ENCODE measurements at places on chromosomes 7 and 10.

GRCh38 chr7:23476286-23477156 is 6.2 kb upstream of the IGF2BP3 start:
- no peak for DNase-seq

DNA sequence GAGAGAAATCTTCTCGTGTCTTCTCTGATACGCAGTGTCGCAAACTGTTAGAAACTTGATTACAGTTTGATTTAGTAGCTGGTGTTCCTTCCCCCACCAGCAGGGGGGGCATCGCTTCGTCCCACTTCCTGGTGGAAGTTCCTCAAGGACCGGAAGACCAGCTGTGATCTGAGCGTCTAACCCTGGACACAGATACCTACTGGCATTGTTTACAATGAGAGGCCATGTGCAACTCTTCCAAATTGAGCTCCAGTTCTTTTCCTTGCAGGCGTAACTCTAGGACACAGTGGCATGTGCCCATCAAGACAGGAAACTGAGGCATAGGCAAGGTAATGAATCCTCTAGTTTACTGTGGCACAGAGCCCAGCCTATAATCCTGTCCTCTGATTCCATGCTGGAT is 219.0 kb downstream of the CCDC3 start:
- no peak for DNase-seq

DNA sequence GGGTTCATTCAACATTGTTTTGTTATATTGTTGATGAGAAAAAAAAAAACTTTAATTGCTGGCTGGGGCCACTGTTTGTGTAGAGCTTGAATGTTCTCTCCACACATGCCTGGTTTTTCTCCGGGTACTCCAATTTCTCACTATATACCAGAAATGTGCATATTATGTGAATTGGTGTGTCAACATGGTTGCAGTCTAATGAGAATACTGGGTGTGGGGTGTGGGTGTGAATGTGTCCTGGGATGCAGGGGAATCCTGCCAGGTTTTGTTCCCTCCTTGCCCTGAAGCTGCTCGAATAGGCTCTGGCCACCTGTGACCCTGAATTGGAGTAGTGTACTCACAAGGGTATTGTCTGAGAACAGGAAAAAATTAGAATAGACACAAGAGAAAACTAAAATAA is 81.4 kb downstream of the VIM start:
- no peak for DNase-seq

DNA sequence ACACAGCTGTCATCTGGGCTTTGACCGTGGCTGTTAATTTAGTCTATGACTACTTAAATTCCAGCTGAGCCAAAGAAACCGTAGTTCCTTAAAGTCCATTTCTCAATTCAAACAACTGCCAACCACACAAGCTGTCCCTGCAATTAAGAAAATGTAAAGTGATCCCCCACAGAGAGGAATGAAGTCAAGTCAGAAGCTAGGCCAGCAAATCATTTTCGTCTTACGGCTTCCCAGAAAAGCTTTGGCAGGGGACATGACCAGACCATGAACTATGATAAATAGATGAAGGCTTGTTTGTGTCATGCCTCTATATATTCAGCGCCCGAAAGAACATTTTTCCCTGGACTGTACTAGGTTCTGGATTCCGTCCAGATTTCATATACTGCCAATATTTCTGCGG is 54.6 kb downstream of the HACD1 start:
- DNase-seq, result no peak

DNA sequence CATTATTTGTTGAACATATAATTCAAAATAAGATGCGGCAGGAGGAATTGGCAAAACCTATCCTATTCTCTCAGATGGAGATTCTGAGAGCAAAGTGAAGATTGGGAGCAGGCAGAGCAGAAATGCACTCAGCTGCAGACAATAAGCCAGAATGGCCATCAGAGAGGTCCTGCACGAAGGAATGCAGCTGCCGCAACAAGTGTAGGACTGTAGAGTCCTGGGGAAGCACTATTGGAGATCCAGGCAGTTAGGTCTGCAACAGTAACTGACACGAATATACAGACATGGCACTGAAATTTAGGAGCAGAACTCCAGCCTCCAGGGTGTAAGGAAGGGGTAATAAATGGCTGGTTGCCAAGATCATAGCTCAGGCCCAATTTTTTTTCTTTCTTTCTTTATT is 10.4 kb upstream of the COL1A2 start:
- no peak for DNase-seq

GRCh38 chr10:43731486-43731885 is 82.8 kb upstream of the ZNF32 start:
- DNase-seq, result no peak

- DNase-seq, result no peak
Measured at GRCh38 chr7:23393636-23394035, 76.7 kb downstream of the IGF2BP3 start.

GRCh38 chr10:31606841-31607240 is 287.8 kb downstream of the ZEB1 start:
- no peak for DNase-seq

GRCh38 chr7:135774284-135774683 is 25.7 kb upstream of the FAM180A start:
- no peak for DNase-seq

- DNase-seq, result no peak
Measured at GRCh38 chr7:73904219-73905137, 43.5 kb downstream of the TMEM270 start.

DNA sequence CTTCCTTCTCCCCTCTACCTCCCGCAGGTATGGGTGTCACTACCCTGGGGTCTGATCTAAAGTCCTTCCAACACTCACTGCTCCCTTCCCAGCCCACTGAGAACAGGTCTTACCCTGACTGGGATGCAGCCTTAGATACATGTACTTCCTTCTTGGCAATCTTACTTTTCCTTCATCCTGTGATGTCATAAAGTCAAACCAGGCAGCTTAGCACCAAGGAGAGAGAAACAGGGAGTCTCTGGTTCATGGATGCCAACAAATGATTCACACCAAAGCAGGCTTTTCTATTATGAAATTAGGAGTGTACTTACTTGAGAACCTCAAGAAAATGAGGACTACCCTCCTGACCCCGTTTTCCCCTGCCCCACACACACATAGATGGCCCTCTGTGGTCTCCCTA is 111.0 kb upstream of the KMT2E start:
- DNase-seq, result no peak

GRCh38 chr10:124724279-124725027 is 19.7 kb downstream of the FAM53B start:
- DNase-seq, result no peak

GRCh38 chr7:459584-460373 is 59.9 kb downstream of the PDGFA start:
- no peak for DNase-seq

GRCh38 chr7:149220534-149220933 is 18.9 kb upstream of the ZNF212 start:
- no peak for DNase-seq

- no peak for DNase-seq
Measured at GRCh38 chr10:122461729-122462532, 578 bp downstream of the HTRA1 start.

GRCh38 chr7:117858712-117859111 is 14.5 kb downstream of the CTTNBP2 start:
- DNase-seq, result no peak

- DNase-seq, result no peak
Measured at GRCh38 chr10:46052057-46052790, 6.2 kb upstream of the MSMB start.

- DNase-seq, result no peak
Measured at GRCh38 chr10:50615658-50616057, 8.1 kb downstream of the SGMS1 start.

GRCh38 chr10:15320522-15321203 is 50.4 kb downstream of the FAM171A1 start:
- DNase-seq, result no peak

- no peak for DNase-seq
Measured at GRCh38 chr7:127876393-127876792, 154.8 kb downstream of the LRRC4 start.

GRCh38 chr7:91149341-91150246 is 114.6 kb upstream of the FZD1 start:
- DNase-seq, result no peak

GRCh38 chr10:30671026-30671616 is 41.6 kb upstream of the LYZL2 start:
- no peak for DNase-seq

DNA sequence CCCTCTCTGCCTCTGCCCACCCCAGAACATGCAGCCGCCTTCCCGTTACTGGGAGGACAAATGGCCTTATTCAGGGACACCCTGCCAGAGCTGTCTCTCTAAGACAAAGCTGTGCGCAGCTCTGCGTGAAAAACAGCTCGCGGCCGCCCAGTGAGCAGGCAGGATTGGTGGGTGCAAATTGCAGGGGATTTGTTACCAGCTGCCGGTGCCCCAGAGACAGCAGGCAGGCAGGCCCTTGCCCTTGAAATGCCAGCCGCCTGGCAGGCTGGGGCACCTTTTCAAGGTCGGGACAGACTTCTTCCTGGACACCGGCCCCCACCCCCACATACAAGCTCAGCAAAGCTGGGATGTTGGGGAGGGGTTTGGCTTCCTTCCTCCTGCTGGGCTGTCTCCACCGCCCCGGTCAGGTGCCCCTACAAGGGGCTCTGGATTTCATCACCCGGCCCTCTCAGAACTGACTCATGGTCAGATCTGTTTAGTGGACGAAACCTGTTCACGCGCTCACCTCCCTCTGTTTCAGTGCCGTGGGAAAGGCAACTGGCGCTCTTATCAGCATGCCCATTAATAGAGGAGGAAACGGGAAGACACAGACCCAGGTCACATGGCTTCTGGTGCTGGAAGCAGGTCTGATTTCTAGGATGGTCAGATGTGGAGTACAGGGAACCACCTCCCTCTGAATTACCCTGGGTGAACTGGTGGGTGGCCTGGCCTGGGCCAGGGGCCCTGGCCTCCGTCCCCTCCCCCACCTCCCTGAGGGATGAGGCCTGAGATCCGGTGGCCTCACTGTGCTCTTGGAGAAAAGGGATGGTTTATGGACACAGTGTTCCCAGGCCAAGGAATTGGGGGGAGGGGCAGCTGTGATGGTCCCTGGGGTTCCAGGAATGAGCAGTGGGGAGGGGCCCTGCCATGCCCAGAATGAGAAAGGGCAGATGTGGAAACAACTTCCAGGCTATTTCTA is 123.9 kb upstream of the PPIF start:
- no peak for DNase-seq

DNA sequence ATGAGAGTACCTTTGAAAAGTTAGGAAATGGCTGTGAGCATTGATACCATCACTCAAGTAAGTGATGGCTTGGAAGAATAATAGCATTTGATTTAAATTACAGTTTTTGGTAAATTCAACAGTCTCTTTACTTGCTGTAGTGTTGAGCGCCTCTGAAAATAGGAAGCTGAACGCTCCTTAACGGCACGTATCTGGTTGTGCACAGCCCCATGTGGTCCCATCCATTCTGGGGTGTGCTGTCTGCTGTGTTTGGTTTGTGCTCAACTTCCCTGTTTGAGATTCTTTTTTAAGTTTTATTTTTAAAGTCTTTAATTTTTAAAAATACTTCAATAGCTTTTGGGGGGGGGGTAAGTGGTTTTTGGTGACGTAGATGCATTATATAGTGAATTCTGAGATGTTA is 51.5 kb downstream of the DNAJB6 start:
- DNase-seq, result no peak

- DNase-seq, result no peak
Measured at GRCh38 chr7:114783508-114783907, 138.4 kb upstream of the MDFIC start.

DNA sequence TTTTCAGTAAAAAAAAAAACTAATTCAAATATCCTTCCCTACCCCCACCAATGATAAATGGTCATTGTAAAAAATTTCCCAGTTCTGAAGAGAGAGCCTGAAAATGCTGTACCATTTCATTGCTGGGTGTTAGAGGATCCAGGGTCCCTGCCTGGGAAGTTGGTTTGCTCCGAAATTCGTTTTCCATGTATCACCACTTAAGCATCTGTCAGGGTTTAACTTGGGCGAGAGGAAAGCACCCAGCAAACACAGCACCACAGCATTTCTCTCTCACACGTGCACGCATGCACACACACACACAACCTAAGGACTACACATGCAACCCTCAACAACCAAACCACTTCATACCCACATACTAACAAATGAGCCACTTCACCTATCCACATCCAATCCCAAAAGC is 42.1 kb upstream of the EMX2 start:
- no peak for DNase-seq

DNA sequence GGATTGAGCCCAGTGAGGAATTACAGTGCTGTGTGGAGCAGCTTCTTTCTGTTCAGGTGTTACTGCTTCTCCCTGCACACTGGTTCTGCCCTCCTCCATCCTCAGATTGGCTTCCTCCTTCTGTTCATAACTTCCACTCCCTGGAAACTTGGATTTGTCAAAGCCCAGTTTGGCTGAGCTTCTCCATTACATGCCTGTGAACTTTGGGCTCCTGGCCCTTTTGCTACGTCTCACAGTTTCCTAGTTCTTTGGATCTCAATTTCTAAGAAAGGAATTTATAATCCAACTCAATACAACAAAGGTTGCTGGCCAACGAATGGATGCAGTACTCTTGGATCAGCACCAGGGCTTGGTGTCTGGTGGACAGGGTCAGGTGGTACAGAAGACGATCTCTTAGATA is 318.1 kb downstream of the RPS24 start:
- DNase-seq, result no peak

- DNase-seq, result no peak
Measured at GRCh38 chr7:113774182-113774807, 144.5 kb downstream of the PPP1R3A start.

GRCh38 chr10:22365233-22365632 is 19.9 kb downstream of the SPAG6 start:
- no peak for DNase-seq

GRCh38 chr10:102492344-102492939 is 10.1 kb downstream of the ACTR1A start:
- DNase-seq, result no peak

GRCh38 chr7:12508554-12508953 is 62.0 kb upstream of the SCIN start:
- no peak for DNase-seq

- DNase-seq, result no peak
Measured at GRCh38 chr10:13272164-13272571, 27.7 kb downstream of the PHYH start.

- DNase-seq, result no peak
Measured at GRCh38 chr7:29076631-29077030, 69.7 kb downstream of the CPVL start.

DNA sequence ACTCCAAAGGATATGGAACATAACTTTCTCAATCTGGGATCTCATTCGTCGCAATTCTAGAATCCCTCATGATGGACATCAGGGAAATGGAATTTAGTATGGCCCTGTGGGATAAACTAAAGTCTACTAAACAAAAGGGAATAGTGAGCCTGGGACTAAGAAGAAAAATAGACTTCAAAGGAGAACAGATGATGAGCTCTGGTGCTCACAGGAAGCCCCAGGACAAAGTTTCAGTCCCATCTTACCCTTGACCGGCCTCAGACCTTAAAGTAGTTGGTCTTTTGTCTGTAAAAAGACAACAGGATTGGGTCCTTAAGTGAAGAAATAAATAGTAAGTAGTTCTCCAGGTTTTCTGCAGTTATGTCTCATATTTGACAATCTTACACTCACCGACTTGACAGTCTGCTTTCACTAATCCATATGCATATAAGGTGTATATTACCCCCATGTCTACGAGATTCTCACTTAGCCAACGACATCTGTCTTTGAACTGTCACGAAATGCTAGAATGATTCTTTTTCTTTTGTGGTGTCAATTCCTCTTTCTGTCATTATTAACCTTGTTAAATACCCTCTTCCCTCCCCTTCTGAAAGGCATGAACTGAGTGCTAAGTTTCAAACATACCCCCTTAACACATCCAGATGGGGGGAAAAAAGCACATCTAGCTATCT is 10.9 kb upstream of the IKZF1 start:
- DNase-seq, result no peak
